Fibroblast of gingiva (primary cell): ENCODE measurements at places on chromosomes 2 and 18.

GRCh38 chr2:3966470-3966869 lies 263.1 kb downstream of the DCDC2C start:
- no peak for DNase-seq

DNA sequence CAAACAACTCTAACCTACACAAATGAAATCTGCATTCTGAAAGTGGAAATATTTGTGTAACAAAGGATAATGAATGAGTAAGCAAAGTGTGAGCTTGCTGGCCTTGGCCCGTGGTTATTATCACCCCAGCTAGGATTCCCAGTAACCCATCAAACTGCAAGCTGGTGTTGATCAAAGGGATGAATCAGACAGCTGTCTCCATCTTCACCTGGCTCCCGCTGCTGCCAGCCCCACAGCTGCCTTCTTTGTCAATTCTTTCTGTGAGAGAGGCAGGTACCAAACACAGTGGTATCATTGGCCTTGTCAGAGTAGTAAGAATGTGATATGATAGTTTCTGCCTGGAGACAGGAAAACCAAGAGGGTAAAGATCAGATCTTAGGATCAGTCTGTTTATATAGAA lies 25.2 kb upstream of the RGPD4 start:
- DNase-seq: no peak

GRCh38 chr2:218894151-218894879 lies 13.7 kb downstream of the WNT10A start:
- no peak for DNase-seq

GRCh38 chr2:161780881-161781280 lies 156.7 kb downstream of the SLC4A10 start:
- DNase-seq: no peak

DNA sequence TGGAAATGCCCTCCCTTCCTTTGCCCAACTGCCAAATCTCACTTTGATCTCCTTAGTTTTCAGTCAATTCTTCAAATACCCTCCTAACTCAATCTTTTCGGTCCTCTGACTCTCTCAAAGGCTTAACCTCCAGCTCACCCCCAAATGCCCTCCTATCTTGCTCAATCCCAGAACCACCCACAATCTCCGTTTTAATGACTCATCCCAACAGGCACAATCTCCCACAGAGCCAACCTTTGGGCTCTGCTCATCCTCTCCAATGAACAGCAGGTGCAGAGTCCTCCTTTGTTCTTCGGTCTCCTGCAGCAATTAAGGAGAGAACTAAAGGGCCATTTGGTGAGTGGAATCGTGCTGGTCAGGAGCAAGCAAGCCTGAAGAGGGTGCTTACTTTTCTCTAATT lies 366.1 kb upstream of the CRIM1 start:
- no peak for DNase-seq

- no peak for DNase-seq
Observed at GRCh38 chr2:218872645-218873358, 7.8 kb upstream of the WNT10A start.

GRCh38 chr2:73984922-73985307 lies 205 bp downstream of the TET3 start:
- no peak for DNase-seq

DNA sequence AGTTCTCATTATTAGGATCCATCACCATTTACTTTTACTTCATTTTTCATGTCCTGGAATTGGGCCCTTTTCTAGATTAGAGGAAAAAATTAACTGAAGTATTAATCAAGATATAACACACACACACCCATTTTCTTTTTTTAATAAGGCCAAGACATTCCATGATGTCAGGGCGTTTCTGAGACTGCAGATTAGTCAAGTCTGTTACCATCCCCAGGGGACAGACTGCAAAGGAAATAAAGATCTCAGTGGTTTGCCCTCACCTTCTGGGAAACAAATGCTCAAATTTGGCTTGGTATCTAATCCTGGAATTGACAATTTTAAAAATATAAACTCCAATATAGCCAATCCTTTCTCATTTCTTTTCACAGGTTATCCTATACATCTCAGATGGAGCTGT lies 27.4 kb downstream of the RMP24 start:
- DNase-seq: no peak

GRCh38 chr2:131154071-131154531 lies 49.0 kb downstream of the PLEKHB2 start:
- peak; percentile 41 for DNase-seq

- DNase-seq: no peak
Observed at GRCh38 chr2:67876176-67876575, 186.6 kb downstream of the C1D start.

GRCh38 chr18:76687304-76687962 lies 134.9 kb upstream of the ZNF236 start:
- no peak for DNase-seq

DNA sequence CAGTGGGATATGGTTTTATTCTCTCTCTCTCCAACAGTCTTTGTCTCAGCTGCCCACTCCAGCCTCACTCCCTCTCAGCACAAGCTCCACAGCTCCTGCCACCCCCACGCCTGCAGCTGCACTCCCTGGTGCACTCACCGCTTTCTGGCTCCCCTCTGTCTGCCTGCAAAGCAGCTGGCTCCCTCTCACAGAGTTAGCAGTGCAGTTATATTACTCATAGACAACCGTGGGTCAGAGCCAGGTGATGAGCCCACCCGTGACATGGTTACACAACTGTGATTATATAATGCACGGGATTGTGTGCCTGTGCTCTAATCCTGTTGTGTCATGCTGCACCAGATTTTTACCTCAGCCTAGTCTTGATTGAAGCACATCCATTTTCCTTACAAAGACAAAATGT lies 276.9 kb upstream of the CHAC2 start:
- no peak for DNase-seq

DNA sequence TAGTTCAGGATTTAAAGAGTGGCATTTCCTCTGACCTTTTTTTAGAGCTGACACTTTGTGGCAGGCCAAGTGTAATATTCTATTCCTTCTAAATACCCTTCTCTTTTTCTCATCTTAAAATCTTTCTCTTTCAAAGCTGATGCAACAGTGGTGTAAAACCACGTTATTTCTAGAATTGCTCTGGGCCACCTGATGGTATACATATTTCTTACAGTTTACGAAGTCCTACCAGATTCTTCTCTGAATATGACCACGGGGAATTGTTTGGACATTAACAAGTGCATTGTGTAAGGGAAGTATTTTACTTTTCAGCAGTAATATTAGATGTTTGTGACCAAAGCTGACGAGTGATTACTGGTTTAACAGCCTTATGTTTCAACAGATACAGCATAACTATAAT lies 109.9 kb downstream of the PTPRM start:
- DNase-seq: no peak

DNA sequence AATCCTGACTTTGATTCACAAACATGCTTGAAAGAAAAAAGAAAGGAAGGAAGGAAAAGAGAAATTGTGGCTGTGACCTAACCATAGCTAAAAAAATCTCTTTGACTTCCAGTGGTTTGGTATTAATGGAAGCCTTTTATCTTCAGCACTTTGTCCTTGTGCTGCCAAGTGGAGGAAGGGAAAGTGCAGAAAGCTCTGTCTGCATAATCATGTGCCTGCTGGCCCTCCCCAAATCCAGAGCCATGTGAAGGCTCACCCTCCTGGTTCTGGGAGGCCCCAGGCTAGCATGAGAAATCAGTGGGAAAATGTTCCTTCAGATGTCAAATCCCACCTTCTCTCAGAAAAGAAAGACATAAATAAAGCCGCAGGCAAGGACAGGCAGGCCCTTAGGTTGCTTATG lies 48.3 kb upstream of the BMPR2 start:
- no peak for DNase-seq

- DNase-seq: no peak
Observed at GRCh38 chr2:28316546-28317335, 75.9 kb upstream of the FOSL2 start.

- DNase-seq: no peak
Observed at GRCh38 chr2:133812826-133813617, 244.8 kb upstream of the NCKAP5 start.

DNA sequence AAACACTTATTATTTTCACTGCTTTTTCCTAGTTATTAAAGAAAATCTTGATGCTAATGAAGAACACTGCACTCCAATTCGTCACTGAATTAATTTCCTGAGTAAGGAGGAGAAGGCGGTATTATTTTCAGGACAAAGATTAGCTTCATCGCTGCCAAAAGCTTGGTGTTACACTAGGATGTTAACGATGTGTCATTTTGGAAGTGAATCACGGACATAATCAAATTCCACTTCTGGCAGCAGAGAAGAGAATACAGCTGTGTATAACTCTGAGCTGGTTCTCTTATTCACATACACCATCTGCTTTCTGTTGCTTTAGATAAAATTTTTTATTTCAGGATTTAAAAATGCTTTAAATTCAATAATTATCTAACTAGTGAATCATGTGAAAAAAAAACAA lies 74.1 kb downstream of the SCG2 start:
- DNase-seq: peak; percentile 72

- no peak for DNase-seq
Observed at GRCh38 chr2:30894498-30895119, 87.4 kb upstream of the CAPN13 start.

DNA sequence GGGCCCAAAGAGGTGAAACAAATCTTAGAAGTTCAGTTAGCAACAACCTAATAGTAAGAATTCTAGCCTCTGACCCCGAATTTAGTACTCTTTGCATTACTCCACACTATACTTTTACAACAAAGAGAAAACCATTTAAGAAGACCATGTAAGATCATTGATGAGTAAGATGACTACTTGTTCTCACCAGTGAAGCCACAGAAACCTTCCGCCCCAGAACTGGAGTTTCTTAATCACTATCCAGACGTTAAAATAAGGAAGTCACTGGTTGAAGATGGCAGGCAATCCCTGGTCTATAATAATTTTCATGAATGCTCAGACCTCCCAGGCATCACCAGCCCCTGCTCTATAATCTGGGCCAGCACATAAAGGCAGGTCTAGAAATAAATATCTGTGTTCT lies 95.0 kb downstream of the TMEM163 start:
- no peak for DNase-seq

- no peak for DNase-seq
Observed at GRCh38 chr2:158993030-158993429, 24.6 kb downstream of the TANC1 start.

GRCh38 chr18:7593218-7593819 lies 26.2 kb downstream of the PTPRM start:
- no peak for DNase-seq

- peak; percentile 68 for DNase-seq
Observed at GRCh38 chr2:84486441-84487115, 27.5 kb upstream of the SUCLG1 start.

GRCh38 chr2:57204364-57204763 lies 842.2 kb upstream of the VRK2 start:
- DNase-seq: no peak

DNA sequence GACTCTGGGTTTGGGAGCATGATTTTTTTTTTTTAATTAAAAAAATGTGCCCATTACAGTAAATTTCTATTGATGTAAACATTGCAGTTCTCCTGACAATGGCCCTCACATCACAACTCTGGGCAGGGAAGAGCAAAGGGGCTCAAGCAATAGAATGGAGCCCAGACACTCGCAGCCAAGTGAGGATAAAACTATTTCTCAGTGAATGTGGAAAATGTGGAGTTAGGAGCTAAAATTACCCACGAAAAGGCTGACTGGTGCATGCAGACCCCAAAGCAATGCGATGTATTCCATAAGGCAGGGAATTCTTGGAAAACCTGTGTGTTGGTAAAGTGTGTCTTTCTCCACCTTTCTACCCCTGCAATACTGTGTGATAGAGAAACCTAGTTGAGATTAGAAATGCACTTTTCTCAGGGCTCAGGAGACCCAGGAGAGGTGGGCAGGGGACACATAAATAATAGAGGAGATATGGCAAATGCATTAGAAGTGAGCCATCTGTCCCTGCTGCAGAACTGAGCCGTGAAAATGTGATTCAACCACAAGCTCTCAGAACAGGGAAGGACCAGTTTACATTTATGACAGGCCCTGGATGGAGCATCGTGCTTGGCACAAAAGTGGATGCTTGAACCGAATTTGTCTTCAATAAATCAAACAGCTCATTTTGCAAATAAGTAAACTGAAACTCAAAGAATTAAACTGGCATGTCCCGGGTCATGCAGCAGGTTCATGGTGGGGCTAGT lies 100.1 kb downstream of the MYCN start:
- DNase-seq: no peak

DNA sequence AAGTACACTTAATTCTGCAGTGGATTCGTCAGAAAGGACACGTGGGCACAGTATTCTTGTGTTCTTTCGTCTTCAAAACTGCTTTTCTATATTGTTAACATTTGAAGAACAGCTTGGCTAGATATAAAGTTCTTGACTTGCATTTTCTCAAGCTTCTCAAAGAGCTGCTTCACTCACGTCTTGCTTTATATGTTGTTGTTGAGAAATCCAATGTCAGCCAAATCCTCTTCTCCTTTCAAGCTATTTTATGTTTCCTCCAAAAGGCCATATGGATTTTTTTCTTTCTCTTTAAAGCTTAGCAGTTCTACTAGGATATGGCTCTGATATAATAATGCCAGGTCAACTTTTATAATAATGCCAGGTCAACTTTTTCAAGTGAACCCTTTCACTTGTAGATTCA lies 65.5 kb upstream of the CYP1B1 start:
- DNase-seq: no peak

DNA sequence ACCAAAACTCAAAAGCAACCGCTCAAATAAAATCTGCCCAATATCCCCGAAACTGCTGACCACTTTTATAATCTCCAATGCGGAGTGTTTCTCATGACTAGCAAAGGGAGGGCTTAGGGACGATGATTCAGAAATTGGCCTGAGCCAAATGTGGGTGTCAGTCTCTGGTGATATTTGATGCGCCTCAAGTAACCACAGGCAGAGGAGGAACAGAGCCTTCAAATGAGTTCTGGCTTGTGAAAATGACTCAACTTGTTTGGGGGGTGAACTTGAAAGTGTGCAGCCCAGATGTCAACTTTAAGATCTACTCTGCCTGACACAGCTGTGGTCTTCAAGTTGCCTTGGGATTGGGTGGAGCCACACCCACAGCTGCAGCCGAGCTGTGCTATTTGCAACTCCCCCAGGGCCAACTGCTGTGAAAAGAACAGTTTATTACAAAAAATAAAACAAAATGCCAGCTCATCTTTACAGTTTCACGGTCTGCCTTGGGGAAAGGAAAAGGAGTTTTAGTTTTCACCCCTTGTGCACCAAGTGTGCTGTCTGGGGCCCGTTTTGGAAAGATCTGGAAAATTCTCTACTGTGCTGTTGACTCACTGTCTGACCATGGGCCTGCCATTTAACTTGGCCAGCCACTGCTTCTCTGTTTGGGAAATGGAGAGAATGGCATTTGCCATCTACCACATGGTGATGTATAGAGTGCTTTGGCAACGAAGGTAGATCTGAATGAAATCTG lies 222.1 kb downstream of the MTX2 start:
- peak; percentile 97 for DNase-seq

GRCh38 chr2:227503433-227504406 lies 31.8 kb downstream of the AGFG1 start:
- DNase-seq: peak; percentile 73

GRCh38 chr2:181262782-181263181 lies 194.4 kb upstream of the ITGA4 start:
- no peak for DNase-seq

GRCh38 chr2:157893611-157894010 lies 17.5 kb upstream of the ACVR1 start:
- no peak for DNase-seq

GRCh38 chr2:68044099-68044498 lies 18.7 kb downstream of the C1D start:
- peak; percentile 43 for DNase-seq
